Stimulated activated CD4-positive, alpha-beta T cell treated with anti-CD3 and anti-CD28 coated beads, Interleukin-1b, Interleukin-23, amount 100 ng/mL, for 1 hour (primary cell): ENCODE measurements at places on chromosomes 12 and 14.

DNA sequence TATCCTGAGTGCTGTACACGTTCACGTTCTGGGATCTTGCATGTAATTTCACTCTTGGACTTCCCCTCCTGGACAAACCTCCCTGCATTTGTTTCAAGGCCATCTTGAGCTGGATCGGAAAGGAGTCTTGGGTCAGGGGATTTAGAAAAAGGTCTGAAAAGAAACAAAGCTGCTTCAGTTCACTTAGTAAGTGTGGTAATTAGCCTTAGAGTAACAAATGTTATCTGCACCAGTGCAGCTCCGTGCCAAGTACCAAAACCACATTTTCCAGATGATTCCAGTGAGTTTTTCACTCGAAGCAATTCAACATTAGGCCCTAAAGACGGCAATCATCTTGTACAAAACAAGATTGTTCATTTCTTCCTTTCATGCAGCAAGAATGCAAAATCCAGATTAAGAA, 39.4 kb upstream of the ATXN2 start:
- no peak for DNase-seq

- DNase-seq = no peak
These were observed 57.2 kb upstream of the AEBP2 start for GRCh38 chr12:19382111-19382526.

- DNase-seq = no peak
These were observed 38.7 kb upstream of the CRY1 start for GRCh38 chr12:107131832-107132616.

DNA sequence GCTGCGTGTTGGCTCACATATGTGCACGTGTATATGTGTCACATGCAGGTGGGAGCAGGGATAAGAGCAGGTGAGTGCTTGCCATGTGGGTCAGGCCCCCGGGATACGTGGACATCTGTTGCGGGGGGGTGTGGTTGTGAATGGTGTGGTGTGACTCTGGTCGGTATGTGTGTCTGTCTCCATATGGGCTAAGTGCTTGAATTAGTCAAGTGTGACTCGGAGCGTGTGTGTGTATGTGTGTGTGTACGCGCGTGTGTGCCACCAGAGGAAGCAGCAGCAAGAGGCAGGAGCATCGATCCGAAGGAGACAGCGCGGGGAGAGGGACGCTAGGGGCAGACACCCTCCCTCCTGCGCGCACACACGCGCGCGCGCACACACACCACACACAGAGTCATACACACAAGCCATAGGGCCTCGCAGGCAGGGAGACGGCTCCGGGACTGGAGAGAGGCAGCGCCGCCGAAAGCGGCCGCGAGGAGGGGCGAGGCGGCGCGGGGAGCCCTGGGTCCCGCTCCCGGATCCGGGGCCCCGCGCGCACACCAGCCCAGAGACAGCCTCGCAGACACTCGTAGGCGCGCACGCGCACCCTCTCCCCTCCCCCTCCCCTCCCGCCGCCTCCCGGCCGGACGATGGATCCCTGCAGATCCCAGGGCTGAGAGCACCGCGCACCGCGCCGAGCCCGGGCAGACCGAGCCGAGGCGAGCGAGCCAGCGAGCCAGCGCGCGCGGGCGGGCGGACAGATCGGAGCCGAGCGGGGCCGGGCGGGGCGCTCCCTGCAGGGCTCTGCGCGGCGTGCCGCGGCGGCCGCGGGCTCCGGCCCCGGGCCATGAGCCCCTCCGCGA, at the start of gene ASIC1:
Gene ASIC1, plus strand, starts transcription at position 597 of the 842 bp plus-strand sequence. CDS start 1,171 bp downstream, outside the sequence.
- no peak for DNase-seq

- DNase-seq = no peak
These were observed 48.0 kb upstream of the RIMBP2 start for GRCh38 chr12:130764073-130764472.

GRCh38 chr12:76028571-76029277, 2.9 kb downstream of the PHLDA1 start:
- no peak for DNase-seq

DNA sequence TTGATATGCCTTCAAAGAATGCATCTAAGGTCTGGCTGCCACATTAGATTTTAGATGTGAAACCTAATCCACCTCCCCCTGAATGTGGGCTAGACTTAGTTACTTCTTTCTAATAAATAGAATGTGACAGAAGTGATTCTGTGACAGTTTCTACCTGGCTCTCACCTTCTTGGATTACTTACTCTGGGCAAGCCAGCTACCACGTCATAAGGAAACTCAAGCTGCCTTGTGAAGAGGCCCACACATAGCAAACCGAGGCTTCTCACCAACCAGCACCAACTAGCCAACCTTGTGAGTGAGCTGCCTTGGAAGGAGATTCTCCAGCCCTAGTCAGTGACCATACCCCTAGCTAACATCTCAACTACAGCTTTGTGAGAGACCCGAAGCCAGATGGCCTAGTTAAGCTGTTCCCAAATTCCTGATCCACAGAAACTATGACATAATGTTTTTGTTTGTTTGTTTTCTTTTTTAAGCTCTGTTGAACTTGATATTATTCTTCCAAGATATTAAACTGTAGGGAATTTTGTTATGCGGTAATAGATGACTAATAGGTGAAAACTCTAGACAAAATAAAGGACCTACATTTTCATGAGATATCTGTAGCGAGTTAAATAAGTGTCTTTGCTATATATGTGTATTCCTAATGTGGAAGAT, 6.2 kb downstream of the GPR19 start:
- DNase-seq = no peak

DNA sequence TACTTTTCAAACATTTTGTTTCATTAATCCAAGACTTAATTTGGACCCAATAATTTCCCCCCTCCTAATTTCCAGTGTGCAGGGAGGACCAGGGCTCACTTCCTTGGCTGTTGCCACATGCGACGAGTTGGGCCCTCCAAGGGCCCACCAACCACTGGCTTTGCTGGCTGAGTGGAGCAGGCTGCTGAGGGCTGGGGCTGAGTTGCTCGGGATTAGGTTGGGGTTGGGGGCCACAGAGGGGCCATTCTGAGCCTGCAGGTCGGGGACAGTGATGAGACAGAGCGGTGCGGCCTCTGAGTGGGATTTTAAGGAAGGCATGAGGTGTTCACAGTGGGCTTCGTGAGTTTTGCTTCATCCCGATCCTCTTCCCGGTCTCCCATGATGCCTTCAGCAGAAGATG, 6.1 kb upstream of the TRAF3 start:
- no peak for DNase-seq

- DNase-seq = no peak
These were observed 1.2 kb downstream of the DYRK2 start for GRCh38 chr12:67649570-67650387.

DNA sequence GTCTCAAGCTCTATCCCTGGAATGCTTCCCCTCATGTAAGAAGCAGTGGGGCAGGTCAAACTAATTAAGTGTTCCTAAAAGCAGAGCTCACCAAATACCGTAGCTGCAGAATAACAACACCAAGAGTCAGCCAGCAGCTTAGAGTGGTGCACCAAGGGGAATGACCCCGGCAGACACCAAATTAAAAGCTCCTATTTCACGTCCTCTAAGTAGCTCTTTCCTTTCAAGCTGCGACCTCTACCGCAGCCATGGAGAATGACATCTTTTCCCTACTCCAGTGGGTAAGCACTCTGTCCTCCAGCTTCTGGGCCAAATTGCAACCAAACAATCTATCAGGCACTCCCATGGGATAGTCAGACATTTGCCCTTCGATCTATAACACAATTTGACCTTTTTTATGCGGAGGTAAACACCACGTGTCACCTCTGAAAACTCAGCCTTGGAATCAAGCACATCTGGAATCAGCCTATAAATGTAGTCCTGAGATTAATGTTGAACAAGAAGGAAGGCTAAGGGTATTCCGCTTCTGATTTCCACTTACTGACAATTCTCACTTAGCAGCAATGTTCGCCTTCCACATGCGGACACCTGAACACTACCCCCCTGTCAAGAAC, 67.6 kb upstream of the CDKN3 start:
- DNase-seq = no peak

DNA sequence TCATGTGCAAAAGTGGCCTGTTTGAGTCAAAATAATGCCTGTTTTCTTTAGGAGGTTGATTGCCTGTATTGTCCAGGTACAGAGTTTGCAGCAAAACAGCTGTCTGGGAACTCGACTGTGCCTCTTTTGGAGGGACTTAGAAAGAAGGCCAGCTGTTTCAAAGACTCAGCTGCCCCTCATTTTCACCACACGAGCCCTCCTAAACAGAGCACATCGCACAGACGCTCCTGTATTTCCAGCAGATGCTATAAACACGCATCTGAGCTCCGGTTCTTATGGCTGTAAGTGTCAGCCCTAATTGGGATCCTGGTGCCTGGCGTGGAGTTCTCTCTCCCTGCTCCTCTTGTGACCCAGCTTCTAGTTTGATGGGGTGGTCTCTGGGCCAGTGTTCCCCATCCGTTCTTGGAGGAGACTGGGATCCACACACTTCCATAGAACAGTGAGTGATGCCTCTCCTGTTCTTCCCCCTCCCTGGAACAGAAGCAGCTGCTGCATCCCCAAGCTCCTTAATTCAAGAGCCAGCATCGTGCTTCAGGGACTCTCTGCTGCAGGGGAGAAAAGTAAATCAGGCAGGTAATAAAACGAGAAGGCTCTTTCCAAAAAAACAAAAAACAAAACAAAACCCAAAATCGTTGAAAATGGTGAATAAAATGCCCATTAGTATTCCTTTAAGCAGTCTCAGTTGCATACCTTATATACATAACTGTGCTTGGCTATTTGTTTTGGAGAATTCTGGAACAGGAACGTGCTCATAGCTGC, 269.0 kb downstream of the SLC15A4 start:
- no peak for DNase-seq
